ENCODE measurements at places on chromosomes 3 and 15.
A peak's percentile ranks its signal among the peaks of the same experiment; 100 is the strongest.

DNA sequence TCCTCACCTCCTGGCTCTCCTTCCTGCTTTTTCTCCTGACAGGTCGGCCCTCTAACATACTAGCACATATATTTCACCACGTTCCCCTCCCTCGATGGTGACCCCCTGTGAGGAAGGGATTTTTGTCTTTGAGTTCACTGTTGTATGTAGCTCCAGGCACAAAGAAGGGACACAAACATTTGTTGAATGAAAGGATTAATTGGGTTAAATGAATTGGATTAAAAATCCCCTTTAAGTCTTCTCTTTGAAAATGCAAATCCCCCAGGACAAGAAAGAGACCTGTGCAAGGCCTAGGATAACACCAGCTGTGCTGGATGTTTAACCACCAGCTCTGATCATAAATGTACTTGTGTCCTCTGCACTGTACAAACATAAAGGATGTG lies 3.3 kb downstream of the CALML4 start:
- H3K4me3 ChIP-seq, result no peak overlapping the region
- peaks cover 54% of the 10 kb centered on the region for H3K4me1 ChIP-seq
- H3K36me3 ChIP-seq, result no peaks in the 10 kb centered on the region
- H3K27ac ChIP-seq, result peak overlapping the region; percentile 7

- no peak overlapping the region for H3K4me3 ChIP-seq
- H3K27me3 ChIP-seq, result no peaks in the 10 kb centered on the region
- no peak for DNase-seq
- H3K36me3 ChIP-seq, result no peaks in the 10 kb centered on the region
- H3K27ac ChIP-seq, result no peak overlapping the region
Observed at GRCh38 chr3:132545471-132545870, 51.6 kb upstream of the ACKR4 start.

- no peak overlapping the region for H3K27ac ChIP-seq
- no peak for DNase-seq
- H3K4me3 ChIP-seq, result no peak overlapping the region
- no peaks in the 10 kb centered on the region for H3K36me3 ChIP-seq
- H3K27me3 ChIP-seq, result no peaks in the 10 kb centered on the region
Observed at GRCh38 chr15:25793354-25794050, 69.6 kb downstream of the ATP10A start.

DNA sequence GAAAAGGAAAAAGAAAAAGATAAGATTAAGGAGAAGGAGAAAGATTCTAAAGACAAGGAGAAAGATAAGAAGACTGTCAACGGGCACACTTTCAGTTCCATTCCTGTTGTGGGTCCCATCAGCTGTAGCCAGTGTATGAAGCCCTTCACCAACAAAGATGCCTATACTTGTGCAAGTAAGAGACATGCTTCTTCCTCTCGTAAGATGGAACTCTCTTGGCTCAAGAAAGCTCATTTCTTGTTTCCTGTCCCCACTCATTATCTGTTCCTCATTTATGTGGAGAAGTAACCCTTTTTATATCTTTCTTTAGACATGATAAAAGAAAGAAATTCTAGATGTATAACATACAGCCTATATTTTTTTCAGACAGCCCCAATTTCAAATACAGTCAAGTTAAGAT lies 101.4 kb downstream of the KLHL25 start:
- H3K27ac ChIP-seq, result no peak overlapping the region
- peaks cover 6% of the 10 kb centered on the region for H3K4me1 ChIP-seq
- no peaks in the 10 kb centered on the region for H3K27me3 ChIP-seq
- no peak for DNase-seq
- peaks cover 7% of the 10 kb centered on the region for H3K36me3 ChIP-seq
- no peak overlapping the region for H3K4me3 ChIP-seq

DNA sequence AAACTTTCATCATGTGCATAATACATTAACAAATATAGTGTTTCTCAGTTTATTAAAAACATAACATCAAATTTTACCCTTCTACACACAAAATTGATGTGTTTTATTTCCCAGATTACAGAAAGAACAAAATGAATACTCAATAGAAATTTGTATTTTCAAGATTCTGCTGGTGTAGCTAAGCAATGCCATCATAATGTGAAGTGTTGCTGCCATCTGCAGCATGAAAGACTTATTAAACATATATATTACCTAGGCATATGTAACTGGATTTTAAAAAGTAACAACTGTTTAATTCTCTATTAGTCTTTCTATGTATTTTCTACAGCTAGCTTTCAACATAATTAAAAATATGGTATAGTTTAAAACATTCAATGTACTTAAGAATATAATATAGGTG lies 27.5 kb downstream of the PLSCR5 start:
- no peaks in the 10 kb centered on the region for H3K36me3 ChIP-seq
- no peak overlapping the region for H3K27ac ChIP-seq
- H3K4me3 ChIP-seq, result no peak overlapping the region

GRCh38 chr3:72174040-72174439 lies 389.1 kb upstream of the PROK2 start:
- H3K4me1 ChIP-seq, result no peaks in the 10 kb centered on the region
- H3K27ac ChIP-seq, result no peak overlapping the region
- H3K36me3 ChIP-seq, result no peaks in the 10 kb centered on the region
- no peak for DNase-seq
- H3K27me3 ChIP-seq, result no peaks in the 10 kb centered on the region

DNA sequence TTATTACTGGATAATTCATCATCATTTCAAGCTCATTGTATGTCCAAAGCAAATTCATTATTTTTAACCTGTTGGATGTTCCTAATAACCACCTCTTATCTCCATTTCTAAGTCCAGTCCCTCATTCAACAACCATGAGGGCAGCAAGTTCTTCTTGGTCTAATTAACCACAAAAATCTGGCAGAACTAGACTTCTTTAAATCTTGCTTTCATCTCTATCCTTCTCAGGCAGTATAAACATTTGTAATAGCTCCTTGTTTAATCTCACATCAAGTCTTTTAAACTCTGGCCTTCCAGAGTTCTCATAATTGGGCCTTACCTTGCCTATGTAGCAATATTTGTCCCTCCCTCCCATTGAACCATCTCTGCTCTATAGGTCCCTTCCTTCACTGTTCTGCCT lies 17.0 kb upstream of the GHSR start:
- DNase-seq, result no peak
- H3K4me1 ChIP-seq, result no peaks in the 10 kb centered on the region
- H3K4me3 ChIP-seq, result no peak overlapping the region
- H3K36me3 ChIP-seq, result no peaks in the 10 kb centered on the region
- no peak overlapping the region for H3K27ac ChIP-seq
- no peaks in the 10 kb centered on the region for H3K27me3 ChIP-seq

DNA sequence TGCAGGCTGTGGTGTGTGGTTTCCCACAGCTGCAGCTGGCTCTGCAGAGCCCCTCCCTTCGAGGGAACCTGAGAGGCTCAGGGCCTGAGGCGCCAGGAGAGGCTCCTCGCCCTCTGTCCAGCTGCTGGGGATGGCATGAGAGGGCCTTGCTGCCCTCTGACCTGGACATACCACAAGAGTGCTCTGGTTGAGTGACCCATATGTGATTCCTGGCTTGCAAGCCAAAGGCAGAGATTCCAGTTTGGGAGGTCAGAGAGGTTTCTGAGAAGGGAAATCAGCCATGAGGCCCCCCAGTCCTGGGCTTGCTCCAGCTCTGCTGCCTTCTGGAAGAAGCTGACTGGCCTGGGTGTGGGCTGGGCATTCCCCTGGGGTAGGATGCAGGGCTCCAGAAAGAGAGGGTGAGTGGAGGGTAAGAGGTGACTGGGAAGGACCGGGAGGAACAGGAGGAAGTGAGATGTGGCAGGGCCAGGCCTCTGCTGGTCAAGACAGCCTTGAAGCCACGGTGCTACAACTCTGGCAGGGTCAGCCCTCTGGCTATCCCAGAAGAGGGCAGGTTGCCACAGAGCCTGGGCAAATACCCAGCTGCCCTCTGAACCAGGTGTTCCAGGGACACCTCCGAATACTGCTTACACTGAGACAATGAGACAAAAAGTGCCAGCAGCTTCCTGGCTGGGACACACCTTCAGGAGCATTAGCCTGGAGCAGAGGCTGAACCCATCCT lies 16.0 kb upstream of the SRP14 start:
- H3K36me3 ChIP-seq, result no peaks in the 10 kb centered on the region
- no peak for DNase-seq
- H3K4me1 ChIP-seq, result peaks cover 15% of the 10 kb centered on the region
- no peak overlapping the region for H3K27ac ChIP-seq
- no peak overlapping the region for H3K4me3 ChIP-seq
- H3K27me3 ChIP-seq, result no peaks in the 10 kb centered on the region

All from hepatocyte (in vitro differentiated cells).